ENCODE measurements at places on chromosomes 1 and 21. TPM values are rescaled to one million over a fixed set of nuclear protein-coding genes. Genes with fewer than 3 reads are reported as not detected.

Gene KRTAP19-3
- not detected for total RNA-seq

Gene DNALI1
- total RNA-seq: 7.9 TPM

Gene C1orf198
- 16.2 TPM for total RNA-seq

Gene PLPPR4
- total RNA-seq: under 0.01 TPM

Gene UBE2U
- total RNA-seq: not detected

Gene CLCA4
- total RNA-seq: not detected

Gene PLXNA2
- 5.5 TPM for total RNA-seq
